ENCODE measurements at places on chromosomes 11 and 22.
A peak's percentile ranks its signal among the peaks of the same experiment; 100 is the strongest.

GRCh38 chr11:11471201-11471600 lies 118.2 kb upstream of the CSNK2A3 start:
- DNase-seq = no peak

DNA sequence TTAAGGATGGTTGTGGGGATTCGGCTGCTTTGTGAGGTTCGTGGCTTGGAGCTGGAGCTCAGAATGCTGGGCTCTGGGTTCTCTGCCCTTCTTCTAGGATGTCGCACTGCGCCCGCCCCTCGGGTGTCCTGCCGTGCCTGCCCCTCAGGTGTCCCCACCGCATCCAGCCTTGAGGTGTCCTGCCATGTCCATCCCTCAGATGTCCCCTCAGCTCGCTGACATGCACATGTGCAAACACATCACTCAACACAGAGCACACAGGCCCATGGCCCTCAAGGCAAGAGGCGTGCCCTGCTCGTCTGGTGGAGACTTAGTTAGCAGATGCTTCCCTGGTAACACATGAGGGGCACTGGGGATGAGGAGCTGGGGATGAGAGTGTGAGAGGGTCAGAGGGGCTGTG lies 359.3 kb downstream of the TBC1D22A start:
- no peak for DNase-seq

DNA sequence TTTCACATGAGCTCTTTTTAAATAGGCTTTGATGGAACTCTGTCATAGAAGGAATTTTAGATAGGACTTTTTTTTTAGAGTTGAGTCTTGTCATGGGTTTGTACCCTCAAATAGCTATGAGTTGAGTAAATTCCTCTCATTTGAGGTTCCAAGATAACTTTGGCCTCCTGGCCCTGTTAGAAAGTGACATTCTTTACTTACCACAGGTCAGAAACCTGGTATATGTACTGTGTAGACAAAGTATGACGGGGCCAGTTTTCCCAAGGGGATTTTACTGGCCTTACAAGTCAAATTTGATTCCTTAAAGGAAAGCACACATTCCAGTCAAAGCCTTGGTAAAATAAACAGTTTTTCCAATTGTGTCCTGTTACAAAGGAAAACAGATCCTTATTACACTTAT lies 729.3 kb upstream of the LUZP2 start:
- no peak for DNase-seq

- DNase-seq = no peak
Observed at GRCh38 chr11:86066657-86067008, 2.3 kb downstream of the PICALM start.

- DNase-seq = no peak
Observed at GRCh38 chr22:39244496-39245129, at the start of gene PDGFB. TSS of gene PDGFB (minus strand) at chr22:39244982. CDS start at chr22:39243963, 1,019 bp downstream.

GRCh38 chr11:110990311-110990710 lies 255.2 kb upstream of the POU2AF2 start:
- DNase-seq = no peak

DNA sequence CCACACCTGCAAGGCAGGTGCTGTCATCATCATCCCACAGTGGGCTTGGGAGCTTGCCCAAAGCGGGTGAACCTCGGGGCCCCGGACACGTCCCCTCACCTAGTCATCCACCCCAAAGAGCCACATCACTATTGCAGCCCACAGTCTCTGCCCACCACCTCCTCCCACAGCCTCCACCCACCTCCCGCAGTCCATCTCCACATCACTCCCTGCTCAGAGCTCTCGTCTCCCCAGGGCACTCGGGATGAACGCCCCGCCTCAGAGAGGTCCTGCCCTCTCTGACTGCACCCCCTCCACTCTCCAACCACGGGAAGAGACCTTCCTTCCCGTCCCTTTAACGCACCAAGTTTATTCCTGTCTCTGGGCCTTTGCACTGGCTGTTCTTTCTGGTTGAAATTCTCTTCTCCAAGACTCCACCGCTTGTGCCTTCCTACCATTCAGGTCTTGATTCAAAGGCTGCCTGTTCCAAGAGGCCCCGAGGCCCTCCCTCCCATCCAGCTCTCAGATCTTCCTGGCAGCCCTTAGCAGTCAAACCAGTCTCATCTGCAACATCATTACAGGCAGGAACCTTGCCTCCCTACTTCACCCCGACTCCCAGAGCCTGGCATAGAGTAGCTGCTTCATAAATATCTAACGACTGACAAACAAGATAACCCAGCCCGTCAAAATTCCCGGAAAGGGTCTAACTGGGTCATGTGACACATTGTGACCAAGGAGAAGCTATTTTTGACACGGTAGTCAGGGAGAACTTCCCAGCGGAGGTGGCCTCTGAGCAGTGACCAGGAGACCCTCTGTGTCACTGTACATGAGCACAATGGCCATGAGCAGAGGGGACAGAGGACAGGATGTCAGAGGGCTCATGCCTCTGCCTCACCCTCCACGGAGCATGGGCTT lies 11.1 kb downstream of the KCNJ4 start:
- DNase-seq = no peak

DNA sequence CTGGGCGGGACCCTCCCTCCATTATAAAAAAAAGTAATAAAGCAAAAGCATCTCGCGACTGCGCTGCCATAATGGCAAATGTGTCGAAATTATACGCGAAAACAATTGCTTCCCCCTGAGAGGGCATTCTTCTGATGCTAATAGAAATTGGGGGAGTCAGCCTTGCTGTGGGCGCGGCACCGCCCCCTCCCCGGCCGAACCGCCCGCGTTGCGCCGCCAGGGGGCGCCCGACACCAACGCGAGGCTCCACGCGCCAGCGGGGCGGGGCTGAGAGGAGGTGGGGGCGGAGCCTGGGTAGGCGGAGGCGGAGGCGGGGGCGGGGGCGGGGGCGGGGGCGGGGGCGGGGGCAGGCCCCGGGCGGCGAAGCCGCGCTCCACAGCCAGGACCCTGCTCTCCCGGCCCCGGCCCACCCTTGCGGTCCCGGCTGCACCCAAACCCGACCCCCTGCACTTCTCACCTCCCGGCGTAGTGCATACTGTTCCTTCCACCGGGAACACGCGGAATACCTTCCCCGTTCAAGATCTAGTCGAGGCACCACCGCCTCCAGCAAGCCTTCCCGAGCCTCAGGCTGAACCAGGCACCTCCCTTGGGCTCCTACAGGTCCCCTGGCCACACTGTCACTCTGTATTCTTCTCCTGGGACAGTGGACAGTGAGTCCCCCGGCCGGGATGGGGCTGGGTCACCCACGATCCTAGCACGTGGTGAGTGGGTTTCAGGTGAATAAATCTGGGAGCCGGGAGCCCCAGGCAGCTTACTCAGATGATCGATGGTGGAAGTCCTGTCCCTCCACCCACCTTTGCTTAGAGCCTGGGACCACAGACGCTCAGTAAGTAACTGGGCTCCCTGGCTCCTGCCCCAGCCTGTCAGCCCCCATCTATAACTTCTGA lies 15.5 kb upstream of the UPK3A start:
- DNase-seq = peak; percentile 73

GRCh38 chr22:48607901-48608662 lies 1219.6 kb downstream of the BRD1 start:
- no peak for DNase-seq

- DNase-seq = peak; percentile 27
Observed at GRCh38 chr22:22507743-22508273, 734 bp downstream of the ZNF280B start.

- DNase-seq = no peak
Observed at GRCh38 chr11:111910676-111911562, 651 bp downstream of the CRYAB start.

- DNase-seq = no peak
Observed at GRCh38 chr11:36215693-36216060, 73.5 kb downstream of the COMMD9 start.

DNA sequence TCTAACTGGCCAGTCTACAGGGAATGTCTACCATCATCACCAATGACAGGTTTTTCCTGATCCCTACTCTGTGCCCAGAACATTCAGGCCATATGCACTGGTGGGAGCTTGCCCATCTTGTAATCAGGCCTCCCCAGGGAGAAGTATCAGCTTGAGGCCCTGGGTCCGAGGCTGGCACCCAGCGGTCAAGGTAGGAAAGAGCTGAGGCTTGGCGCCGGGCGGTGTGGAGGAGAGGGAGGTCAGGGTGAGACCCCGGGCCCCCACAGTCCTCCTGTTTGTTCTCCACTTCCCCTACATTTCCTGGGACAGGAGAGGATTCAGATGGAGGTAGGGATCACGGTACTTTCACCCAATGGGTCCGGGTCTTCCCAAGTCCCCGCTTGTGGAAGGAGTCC lies 15.5 kb downstream of the TSKU start:
- DNase-seq = no peak

DNA sequence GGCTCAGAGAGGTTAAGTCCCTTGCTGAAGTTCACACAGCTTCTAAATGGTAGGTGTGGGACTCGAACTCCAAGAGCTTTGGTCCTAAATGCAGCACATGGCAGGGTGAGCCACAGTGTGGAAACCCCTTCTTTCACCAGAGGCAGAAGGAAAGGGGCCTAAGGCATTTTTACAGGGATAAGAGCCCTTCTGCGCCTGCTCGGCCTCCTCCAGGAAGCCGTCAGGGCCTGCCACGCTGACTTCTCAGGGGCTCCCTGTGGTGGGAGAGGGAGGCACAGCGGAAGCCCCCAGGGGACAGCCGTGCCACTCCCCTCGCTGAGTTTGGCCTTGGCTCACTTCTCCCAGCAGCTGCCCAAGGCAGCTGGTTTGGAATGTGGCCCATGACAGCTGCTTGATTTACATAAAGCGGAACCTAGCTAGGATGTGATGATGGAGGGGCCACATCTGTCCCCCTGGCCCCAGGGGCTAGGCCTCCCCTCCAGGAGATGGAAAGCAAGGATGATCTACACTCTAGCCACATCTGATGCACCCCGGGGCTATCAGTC lies 35.4 kb downstream of the CD82 start:
- peak; percentile 93 for DNase-seq

DNA sequence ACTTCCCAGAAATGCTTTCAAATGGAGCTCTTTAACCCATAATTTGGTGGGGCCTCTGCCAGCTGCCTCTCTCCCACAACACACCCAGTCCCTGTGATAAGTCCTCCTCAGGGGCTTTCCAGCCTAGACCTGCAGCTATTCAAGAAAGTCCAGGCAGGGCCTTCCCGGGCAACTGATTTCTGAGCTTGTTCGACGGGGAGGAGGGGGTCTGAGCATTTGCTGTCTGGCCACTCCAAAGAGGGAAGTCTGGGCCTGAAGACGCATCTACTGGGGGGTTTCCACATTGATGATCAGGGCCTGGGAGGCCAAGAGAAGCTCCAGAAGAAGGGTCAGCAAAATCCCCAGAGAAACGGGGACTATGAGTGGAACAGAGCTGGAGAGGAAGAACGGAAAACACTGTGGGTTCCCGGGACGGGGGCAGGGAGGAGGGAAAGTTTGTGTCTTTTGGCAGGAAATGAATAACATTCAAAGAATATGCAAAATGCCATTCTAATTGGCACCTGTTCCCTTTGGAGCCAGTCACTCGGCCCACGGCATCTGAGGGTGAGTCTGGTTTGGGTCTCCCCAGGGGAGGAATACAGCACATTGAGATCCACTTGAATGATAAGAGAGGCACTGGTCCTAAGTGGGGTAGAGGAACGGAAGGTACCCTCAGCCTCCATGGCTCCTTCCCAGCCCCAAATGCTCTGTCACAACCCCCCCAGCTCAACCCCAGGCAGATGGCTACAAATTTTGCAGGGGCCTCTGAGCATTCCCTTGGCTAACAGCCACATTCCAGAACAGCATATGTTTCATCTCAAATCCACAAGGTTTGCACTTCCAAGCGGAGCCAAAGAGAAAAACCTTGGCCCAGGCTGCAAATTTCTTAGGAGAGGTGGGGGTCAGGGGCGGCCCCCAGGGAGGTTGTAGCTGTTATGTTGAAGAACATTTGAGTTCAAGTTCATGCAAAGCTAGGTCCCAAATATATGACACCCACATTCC lies 72.0 kb downstream of the RPUSD4 start:
- peak; percentile 61 for DNase-seq

DNA sequence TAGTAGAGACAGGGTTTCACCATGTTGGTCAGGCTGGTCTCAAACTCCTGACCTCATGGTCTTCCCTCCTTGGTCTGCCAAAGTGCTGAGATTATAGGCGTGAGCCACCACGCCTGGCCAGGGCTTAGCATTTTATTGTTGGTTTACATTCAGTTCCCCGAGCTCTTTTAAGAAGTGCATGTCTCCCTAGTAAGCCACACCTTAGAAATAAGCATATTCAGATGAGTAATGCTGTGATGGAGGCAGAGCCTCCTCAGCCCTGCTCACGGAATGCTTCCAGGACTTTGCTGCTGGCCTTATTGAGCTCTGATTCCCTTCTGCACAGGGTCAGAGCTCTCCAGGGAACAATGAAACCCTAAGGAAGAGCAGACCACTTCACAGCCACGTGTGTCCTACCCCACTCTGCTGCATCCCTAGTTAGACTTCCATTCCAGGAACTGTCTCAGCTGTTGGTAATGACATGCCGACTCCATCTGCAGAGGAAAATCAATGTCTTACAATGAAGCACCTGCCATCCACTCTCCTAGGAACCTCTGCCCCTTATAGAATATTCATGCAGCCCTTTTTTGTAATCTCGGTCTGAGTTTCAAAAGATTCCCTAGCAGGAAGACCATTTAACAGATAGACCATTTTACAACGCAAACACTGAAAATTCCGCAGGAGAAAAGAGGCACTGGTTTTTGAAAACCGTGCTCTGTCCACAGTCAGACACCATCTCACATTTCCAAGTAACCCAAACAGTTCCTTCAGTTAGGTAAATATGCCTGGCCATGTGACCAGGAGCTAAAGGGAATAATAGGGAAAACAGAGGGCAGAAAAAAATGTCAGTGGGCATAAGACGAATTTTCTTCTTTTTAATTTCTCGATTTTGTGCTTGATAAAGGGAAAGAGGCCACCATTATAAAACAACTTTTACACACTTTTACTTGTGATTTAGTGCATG lies 1.7 kb upstream of the JAM3 start:
- DNase-seq = no peak

DNA sequence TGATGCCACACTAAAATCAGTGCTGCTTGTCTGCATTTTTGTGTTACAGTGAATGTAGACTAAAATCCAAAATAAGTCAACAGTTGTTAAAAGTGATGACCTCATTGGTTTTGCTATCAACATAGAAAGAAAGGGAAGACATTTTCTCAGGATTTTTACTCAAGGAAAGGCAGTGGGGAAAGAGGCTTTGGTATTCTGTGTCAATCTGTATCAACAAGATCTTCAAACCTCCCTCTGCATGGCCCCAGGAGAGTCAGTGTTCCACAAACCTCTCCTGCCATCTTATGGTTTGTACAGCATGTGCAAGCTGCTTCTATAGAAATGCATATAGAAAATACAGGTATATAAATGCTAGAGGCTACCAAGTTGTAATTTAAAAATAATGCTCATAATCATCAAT lies 13.8 kb upstream of the OR51M1 start:
- DNase-seq = peak; percentile 44

- peak; percentile 59 for DNase-seq
Observed at GRCh38 chr22:26066534-26066933, 102.7 kb upstream of the SEZ6L start.

- no peak for DNase-seq
Observed at GRCh38 chr11:31824332-31824878, 13.3 kb upstream of the PAX6 start.
